ENCODE measurements at places on chromosomes 5 and 9.

DNA sequence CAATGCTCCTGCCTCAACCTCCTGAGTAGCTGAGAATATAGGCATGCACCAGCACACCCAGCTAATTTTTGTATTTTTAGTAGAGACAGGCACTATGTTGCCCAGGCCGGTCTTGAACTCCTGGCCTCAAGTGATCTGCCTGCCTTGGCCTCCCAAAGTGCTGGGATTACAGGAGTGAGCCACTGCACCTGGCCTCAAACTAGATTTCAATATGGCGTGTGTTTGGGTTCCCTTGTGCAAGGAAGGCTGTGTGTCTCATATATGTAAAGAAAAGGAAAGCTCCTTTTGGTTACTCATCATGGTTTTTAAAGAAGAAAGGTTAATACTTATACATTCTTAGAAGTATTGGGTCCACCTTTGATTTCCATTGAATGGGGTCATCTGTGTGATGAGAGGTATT is 70.7 kb downstream of the ANKRD33B start:
- DNase-seq = no peak

GRCh38 chr5:33430983-33431382 is 9.8 kb upstream of the TARS1 start:
- DNase-seq = no peak

GRCh38 chr9:4020755-4021296 is 279.0 kb downstream of the GLIS3 start:
- no peak for DNase-seq

GRCh38 chr9:136353757-136354488 is 9.6 kb downstream of the DNLZ start:
- no peak for DNase-seq

DNA sequence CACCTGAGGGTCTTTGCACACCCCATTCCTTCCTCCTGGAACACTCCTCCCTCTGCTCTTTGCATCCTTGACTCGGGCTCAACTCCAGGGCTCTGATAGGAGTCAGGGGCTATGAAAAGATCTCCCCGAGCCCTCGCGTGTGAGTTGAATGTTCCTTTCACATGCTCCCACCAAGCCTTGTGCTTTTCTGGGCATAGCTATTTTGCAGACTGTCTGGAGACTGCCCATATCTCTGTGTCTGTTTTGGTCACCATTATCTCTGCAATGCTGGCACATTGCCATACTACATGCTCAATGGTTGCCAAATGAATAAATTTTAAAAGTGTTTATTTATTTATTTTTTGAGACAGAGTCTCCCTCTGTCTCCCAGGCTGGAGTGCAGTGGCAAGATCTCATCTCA is 56.9 kb upstream of the PLPP1 start:
- no peak for DNase-seq

GRCh38 chr5:143134900-143135299 is 268.6 kb downstream of the NR3C1 start:
- DNase-seq = no peak

GRCh38 chr5:17910318-17910717 is 276.1 kb downstream of the TAF11L14 start:
- no peak for DNase-seq

- DNase-seq = no peak
Observed at GRCh38 chr5:102743900-102744299, 11.2 kb upstream of the PAM start.

DNA sequence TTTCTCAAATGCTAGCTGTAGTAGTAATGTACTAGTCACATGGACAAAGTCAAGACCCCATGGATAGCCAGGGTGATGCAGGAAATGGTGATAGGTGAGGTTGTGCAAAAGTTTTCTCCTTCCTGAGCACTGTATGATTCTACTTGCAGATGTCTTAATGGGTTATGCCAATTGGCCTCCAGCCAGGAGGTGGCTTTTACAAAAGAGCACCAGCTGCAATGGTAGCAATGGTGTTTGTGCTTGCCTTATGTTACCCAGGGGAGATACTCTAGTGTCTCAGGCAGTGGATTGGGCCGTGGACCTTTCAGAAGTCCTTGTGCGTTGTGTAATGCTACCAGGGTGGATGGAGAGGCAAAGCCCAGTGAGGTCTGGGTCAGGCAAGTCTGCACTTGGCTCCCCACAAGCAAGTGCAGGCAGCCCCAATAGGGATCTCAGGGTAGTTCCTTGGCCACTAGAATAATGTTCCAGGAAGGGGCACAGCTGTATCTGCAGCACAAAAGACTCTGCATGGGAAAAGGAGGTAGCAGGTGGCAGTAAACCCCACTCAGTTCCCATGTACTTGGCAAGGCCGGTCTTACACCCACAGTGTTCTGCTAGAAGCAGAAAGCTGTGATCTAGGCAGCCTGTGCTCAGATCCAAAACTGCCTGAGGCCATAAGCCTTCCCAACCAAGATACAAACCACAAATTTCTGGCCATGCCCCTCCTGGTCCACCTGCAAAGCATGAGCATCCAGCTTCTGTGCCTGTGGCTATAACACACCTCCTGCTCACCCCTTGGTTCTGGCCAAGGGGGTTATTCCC is 46.4 kb upstream of the EDIL3 start:
- DNase-seq = no peak

DNA sequence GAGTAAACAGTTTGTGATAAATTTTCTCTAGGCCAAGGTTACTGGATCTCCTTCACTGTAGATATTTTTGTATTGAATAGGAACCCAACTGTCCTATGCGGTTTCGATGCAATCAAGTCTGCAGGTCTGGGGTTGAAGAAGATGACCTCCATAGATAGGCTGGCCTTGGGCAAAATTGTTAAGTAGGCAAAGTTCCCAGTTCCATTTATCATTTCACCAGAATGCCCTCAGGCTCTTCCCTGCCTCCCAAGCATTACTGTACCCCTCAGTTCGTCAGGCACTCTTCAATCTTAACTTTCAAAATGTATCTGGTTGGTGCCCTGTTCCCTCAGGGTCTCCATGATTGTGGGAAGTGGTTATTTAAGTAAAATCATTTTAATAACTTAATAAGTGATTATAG is 1802.9 kb upstream of the WWC1 start:
- DNase-seq = no peak

GRCh38 chr5:153598099-153598498 is 107.6 kb downstream of the GRIA1 start:
- no peak for DNase-seq

DNA sequence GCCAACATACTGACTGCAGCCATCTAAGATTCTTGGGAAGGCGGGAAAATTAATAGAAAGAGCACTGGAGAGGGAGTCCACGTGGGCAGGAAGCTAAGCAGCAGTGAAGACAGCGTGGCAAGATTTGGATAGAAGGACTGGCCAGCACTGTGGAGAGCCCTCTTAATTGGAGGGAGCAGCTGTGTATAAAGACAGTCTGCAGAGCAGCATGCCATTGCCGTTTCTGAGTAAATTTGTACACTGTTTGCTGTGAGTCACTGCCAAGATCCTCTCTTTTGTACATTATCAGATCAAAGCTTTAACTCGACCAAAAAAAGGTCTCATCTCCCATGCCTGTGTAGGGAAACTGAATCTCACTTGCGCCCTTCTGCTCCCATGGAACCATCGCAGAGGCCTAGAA is 45.3 kb downstream of the INSYN2B start:
- no peak for DNase-seq

- DNase-seq = no peak
Observed at GRCh38 chr5:153572411-153573145, 82.1 kb downstream of the GRIA1 start.

DNA sequence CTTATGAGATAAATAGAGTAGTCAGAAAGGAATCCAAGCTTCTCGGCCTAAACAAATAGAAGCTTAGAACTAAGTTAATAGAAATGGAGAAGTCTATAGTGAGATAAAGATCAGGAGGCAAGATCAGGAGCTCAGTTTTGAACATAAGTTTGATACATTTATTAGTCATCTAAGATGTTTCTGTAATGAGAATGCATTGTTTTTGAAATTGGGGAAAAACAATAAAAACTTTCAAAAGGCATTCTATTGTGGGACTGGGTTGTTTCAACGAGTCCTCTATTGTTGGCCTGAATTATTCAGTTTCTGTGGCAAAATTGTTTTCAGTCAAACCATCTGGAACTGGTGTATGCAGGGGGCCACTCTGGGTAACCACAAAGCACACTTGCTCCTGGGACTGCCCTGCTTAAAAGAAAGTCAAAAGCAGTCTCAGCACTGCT is 181.0 kb upstream of the CLINT1 start:
- no peak for DNase-seq

DNA sequence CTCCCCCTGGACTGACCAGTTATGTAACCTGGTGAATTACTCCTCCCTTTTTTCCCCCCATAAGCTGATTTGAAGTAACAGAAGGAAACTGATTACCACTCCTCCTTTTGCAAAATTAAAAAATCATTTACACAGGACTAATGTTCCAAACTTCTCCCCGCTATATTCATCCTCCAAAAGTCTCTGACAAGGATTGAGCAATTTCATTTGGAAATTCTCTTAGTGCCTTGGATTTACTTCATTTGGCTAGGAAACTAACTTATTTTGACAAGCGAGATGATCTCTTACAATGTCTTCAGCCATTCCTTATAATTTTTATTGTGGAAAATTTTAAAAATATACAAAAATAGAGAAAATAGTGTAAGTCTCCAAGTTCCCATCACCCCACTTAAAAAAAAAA is 15.4 kb upstream of the B4GALT1 start:
- DNase-seq = no peak

DNA sequence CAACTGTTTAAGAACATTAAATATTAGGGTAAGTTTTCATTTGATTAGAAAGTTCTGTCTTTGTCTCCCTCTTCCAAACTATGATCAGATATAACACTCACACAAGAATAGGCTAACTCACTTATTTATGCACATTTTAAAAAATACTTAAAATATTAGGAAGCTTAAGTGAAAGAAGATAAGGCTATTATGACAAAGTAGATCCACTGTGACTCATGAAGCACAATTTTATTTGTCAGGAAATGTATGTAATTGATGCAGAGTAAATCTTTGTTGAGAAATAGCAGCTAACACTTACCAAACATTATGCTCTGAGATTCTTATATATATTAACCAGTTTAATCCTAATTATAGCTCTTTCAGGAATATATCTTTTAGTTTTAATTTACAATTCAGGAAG is 560.6 kb downstream of the CSNK1G3 start:
- DNase-seq = no peak

- no peak for DNase-seq
Observed at GRCh38 chr5:61167382-61167781, 5.1 kb upstream of the SMIM15 start.

- DNase-seq = no peak
Observed at GRCh38 chr5:132215329-132215728, 12.3 kb downstream of the P4HA2 start.

GRCh38 chr5:93800988-93801811 is 59.8 kb upstream of the POU5F2 start:
- DNase-seq = no peak

- DNase-seq = no peak
Observed at GRCh38 chr9:114174876-114175771, 19.8 kb downstream of the COL27A1 start.

DNA sequence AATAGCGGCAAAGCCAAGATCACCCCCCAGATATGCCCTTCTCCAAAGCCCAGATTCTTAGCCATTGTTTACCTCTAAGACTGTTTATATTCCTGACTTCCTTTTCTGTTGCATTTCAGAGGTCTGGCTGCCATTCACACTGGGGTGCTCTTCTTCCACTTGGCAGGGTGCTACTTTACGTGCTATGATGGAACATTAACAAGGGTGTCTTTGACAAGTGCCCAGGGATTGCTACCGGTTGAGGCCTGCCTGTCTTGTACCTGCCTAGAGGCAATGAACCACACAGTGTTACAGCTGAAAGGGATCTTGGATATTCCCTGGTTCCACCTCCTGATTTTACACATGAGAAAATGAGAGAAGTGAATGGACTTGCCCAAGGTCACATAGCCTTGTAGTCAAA is 352.1 kb upstream of the KIF2A start:
- no peak for DNase-seq

- DNase-seq = no peak
Observed at GRCh38 chr9:97978371-97979130, 4.6 kb upstream of the ANP32B start.

DNA sequence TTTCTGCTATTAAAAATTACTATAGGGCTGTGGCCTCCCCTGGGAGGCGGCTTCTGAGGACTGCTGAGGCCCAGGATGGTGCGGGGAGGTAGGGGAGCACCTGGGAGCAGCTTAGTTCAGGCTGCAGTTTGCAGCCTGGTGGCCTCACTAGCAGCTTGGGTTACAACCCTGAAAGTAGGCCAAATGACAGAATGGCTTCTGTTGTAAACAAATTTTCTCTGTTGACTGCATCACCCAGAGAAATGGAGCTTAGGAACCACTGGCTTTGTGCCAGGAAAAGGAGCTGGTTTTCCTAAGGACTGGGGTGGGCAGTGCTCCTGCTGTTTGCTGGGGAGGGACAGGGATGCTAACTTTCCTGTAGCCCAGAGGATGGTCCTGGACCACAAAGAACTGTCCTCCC is 130.3 kb downstream of the ENTREP1 start:
- DNase-seq = no peak

DNA sequence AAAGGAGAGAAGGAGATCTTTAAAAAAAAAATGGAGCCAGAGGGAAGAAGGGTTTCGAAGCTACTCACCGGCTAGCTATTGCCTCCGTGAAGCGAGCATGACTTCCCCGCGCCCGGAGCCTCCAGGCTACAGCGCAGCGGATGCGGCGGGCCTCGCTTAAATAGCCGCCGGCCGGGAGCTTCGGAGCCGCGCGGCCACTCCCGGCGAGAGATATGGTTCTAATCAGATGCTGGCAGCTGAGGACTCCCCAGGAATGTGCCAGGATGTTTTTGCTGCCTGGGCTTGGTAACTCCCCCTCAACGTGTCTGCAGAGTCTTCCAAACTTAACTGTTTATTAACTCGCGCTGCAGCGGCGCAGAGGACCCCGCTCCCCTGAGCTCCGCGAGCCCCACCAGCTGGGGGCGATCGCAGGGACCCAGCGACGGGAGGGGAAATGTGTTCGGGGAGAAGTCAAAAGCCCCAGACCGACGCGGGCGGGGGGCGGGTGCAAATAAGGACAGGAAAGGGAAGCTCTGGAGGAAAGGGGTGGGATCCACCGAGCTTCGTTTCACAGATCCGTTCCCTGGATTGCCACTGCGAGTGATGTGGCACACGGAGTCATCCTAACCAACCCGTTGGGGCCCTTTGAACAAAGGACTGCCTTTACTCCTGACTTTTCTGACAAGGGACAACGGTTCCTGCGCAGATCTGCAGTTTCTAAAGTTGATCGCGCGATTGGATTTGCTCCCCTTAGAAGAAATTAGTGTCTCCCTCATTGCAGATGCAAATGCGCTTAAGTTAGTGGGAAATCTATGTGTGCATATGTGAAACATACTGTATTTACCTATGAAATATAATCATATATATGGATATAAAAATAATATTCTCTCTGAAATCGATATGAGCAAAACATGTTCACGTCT is at the start of gene DAB2:
Gene DAB2, minus strand, starts transcription at position 245 of the 902 bp plus-strand sequence. CDS start 30,660 bp downstream, outside the sequence.
- DNase-seq = peak; percentile 56

- DNase-seq = no peak
Observed at GRCh38 chr9:83166372-83166771, 103.4 kb upstream of the RASEF start.
